ENCODE measurements at places on chromosomes 1 and 21.

DNA sequence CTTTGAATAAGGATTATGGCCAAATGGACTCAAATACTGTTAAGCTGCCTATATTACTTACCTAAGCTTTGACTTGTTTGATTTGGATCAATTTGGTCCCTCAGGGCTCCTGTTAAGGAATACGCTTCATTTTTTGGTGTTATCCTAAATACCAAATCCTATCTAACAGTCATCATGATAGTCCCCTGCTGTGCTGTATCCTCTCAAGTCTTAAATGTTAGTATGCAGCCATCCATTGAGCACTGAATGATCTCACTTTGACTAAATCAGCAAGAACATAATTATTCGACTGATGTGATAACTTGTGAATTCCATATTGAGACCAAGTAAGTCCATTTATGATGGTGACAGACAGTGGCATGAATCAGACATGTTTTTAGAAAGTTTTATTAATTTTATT is 53.1 kb upstream of the ATF3 start:
- DNase-seq: no peak

GRCh38 chr1:87941337-87941946 is 612.8 kb downstream of the LMO4 start:
- no peak for DNase-seq

GRCh38 chr1:86089765-86090164 is 66.8 kb downstream of the COL24A1 start:
- no peak for DNase-seq

DNA sequence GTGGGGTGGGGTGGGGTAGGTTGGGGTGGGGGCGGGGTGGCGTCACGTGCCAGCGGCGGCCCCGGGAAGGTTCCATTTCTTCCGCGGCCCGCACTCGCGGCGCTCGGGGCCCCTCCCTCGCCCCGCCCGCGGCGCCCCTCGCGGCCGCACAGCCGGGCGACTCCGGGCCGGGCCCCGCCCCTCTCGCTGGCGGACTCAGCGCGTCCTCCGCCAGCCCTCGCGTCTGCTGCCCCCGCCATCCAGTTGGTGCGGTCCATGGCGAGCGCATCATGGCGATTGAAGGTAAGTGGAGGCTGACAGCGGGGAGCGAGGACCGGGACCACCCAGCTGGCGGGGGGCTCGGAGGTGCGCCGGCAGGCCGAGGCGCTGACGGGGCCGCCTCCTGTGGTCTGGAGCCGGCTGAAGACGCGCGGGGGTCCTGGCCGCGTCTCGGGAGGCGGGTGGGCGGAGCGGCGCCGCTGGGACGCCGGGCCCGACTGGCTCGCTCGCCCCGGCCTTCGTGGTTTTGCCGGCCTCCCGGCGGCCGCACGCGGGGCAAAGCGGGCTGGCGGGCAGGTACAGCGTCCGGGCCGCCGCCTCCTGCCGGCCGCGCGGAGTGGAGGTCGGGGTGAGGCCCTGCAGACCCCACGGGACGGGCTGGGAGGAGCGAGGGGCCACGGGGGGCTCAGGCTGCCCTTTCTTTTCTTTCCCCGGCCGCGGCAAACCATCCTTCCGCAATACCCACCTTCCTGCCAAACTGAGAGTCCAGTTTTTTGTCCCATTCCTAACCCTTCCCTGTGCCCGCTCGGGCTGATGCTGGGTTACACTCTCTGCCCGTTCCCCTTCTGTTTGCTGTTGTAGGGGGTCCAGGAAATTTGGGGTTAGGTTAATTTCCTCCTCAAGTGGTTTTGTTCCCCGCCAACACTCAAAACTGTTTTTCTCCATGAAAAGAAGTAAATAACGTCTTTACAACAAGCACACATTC is at the start of gene SYT14:
SYT14 (plus strand) TSS at position 222 of the 964 bp plus-strand sequence; CDS start at position 270, 48 bp downstream.
- peak; percentile 61 for DNase-seq

- DNase-seq: no peak
Measured at GRCh38 chr1:43705982-43706597, 1.2 kb upstream of the ST3GAL3 start.

- DNase-seq: no peak
Measured at GRCh38 chr1:181205901-181206300, 117.4 kb downstream of the IER5 start.

DNA sequence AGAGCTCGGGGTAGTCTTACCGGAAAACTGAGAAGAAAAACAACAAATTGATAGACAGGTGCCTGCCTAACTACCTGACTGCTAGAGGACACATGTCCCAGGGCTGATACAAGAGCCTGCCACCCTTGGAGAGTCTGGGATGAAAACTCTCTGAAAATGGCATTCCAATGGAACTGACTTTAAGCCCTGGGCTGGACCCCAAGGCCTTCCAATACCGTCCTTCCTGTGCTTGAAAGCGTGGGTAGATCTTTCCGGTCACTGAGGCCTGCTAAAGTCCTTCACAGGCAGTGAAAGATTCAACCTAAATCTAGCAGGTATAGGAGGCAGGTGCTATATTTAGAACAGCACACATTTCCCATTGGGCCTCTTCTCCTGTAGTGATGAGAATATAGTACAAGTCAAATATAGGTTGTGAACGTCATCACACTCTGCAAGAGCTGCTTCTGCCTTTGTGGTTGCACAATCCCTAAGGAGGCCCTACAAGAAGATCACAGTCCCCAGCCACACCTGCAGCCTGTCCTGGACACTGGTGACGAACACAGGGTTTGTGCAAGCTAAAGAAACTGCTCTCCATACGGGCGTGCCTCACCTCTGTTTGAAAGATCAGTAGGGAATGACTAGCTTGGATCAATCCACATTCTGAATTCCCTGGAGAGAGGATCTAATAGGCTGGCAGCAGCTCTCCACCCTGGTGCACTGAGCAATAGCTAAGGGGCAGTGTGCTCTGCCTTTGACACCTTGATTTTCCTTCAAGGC is 876 bp upstream of the CHML start:
- DNase-seq: no peak

DNA sequence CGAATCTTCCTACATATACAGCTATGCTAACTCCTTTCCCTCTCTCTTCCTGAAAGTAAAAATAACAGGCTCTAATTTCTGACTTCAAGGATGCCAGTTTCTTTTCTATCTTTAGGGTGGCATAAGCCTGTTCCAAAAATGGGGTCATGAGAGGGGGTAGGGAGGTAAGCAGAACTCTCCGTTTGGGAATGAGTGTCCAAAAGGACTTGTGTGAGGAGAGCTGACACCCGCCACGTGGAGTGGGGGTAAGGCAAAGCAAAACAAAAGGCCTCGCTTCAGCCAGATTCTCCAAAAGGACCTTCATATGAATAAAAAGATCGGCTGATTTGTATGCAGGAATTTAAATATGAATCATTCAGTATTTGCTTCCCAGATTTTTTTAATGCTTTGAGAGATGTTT is 28.6 kb downstream of the PLPPR4 start:
- DNase-seq: peak; percentile 12

DNA sequence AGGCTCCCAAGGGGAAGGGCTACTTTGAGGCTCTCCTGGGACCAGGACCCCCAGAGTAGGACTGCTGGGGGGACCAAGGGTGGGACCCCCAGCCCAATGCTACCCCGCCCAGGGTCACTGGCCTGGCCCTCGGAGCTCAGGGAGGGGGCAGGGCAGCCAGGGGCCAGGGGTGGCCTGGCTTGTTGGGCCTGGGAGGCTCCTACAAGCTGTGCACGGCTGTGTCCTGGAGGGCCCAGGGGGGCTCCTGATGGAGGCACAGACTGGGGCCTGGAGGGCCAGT is 2.2 kb downstream of the HES4 start:
- no peak for DNase-seq

Measured in fibroblast of skin of right biceps (primary cell).